Fibroblast of skin of abdomen (primary cell): ENCODE measurements at places on chromosomes 2 and 18.

GRCh38 chr2:169528271-169528701, 18.8 kb downstream of the KLHL41 start:
- DNase-seq: peak; percentile 40

GRCh38 chr2:235842941-235843340, 325.2 kb downstream of the GBX2 start:
- DNase-seq: no peak

GRCh38 chr2:60679036-60679780, 76.9 kb upstream of the PAPOLG start:
- no peak for DNase-seq

DNA sequence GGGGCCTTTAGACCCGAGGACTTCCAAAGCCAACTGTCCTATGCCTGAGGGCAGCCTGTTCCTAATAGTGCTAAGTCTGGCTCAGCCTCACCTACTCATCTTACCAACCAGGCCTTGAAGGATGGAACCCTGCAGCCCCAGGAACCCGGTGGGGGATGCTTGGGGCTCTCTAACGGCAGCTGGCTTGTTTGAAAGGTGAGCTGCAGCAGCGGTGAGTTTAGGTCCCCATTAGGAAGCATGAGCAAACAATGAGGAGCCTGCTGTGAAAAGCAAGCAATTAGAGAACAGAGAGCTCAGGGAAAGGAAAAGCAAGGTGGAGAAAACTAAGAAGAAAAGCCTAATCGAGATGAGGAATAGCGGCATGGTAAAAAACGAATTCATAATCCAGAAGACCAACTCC, 39.9 kb downstream of the SP110 start:
- no peak for DNase-seq

DNA sequence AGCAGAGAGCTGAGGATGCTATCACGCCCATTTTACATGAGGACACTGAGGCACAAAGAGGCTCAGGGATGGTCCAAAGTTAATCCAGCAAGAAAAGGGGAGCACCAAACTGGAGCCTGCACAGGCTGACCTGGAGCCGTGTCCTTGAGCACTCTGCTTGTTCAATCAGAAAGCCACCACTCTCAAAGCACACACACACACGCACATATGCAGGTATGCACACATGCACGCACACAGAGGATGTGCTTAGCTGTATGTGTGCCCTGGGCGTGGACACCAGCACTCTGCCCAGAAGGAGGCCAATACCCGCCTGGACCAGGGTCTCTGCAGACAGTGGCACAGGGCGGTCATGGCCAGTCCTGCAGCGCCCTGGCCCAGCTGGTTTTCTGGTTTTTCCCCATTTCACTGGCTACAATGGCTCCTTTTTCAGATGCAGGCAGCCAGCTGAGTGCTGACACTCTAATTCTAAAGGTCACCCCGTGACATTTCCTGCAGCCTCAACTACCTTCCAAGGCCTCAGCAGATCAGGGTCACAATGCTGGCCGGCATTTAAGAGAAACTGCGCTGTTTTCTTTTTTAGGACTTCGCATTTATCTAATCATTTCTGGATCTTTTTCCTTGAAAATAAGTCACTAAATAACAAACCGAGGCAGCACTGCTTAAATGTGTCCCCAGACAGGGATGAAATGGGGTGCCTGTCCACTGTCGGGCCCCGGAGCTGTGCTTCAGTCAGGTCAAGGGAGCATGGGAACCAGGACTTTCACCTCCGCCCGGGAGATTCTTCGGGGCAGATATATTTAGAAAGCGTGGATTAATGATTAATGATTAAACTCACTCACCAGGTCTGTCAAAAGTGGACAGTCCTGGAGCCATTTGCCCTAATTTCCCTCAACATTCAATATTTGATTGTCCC, 104.5 kb downstream of the HDAC4 start:
- DNase-seq: no peak
